ENCODE measurements at places on chromosomes 5 and 9.

DNA sequence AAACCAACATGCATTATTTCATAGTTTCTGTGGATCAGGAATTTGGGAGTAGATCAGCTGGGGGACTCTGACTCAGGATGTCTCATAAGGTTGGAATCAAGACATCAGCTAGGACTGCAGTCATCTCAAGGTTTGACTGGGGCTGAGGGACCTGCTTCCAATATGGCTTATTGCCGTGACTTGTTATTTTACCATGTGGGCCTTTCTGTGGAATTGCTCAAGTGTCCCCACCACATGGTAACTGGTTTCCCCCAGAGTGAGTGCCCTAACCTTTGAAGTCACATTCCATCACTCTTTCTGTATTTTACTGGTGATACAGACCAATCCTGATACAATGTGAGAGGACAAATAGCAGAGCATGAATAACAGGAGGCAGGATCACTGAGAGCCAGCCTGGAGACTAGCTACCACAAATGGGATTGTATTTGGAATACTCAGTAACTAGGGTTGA, 70.2 kb upstream of the ELL2 start:
- no peak for DNase-seq

DNA sequence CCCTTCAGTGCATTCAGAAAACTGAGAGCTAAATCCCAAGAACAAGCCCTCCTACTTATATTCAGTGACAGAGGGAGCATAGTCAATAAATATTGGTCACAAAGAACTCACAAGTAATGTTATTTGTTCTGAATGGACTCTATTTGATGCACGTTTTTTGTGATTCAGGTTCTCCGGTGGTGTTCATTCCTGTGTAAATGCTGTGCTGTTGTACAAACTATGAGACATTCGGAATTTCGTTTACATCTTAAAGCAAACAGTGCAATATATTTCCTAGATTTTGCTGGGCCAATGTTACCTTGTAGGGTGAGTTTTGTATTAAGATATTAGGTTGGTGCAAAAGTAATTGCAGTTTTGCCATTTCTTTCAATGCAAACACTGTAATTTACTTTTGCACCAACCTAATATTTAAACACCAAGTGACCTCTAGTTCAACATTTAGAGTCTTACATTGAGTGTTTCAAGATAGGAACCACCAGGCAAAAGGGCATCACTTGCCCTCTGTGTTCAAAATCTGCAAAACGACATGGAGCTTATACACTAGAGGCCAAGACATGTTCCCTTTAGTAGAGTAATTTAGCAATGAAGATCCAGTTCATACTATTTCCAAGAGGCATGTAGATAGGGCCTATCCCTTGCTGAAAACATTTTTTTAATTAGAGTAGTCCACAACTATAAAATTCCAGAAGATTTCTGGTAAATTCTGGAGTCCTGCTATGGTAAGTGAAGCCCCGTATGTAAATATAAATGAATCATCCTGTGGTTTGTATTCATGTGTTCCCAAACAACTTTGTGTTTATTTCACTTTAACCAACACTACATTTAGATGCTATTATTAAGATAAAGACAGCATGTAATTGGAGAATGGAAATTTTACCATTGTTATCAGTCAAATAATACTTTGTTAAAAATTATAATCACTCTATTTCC, 444.0 kb upstream of the PTGER4 start:
- no peak for DNase-seq

DNA sequence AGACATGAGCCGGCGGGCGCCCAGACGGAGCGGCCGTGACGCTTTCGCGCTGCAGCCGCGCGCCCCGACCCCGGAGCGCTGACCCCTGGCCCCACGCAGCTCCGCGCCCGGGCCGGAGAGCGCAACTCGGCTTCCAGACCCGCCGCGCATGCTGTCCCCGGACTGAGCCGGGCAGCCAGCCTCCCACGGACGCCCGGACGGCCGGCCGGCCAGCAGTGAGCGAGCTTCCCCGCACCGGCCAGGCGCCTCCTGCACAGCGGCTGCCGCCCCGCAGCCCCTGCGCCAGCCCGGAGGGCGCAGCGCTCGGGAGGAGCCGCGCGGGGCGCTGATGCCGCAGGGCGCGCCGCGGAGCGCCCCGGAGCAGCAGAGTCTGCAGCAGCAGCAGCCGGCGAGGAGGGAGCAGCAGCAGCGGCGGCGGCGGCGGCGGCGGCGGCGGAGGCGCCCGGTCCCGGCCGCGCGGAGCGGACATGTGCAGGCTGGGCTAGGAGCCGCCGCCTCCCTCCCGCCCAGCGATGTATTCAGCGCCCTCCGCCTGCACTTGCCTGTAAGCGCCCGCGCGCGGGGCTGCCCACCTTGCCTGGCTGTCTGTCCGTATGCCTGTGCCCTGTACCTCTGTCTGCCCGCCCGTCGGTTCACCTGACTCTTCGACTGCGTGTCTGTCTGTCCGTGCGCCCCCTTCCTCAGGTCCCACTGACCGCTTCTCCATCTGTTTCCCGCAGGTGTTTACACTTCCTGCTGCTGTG, 412 bp downstream of the FGF18 start:
- no peak for DNase-seq

- no peak for DNase-seq
These were observed 198.6 kb downstream of the AGTPBP1 start for GRCh38 chr9:85543196-85543595.

DNA sequence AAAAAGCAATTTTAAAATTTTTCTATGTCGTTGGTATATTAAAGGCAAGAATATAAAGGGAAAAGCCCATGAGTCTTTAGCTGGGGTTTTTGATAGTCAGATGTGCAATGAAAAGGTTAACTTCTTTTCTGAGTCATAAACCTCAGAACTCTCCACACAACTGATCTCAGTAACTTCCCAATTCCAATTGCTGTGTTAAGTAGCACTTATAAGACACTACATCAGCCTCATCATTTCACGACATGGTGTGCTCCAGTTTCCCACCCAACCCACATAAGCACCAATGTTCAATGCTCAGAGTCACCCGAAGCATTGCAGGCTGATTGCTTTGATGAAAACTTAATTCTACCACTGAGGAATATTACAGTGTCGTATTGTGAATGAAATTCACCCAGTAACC, 155.8 kb downstream of the TSSK1B start:
- DNase-seq, result no peak

DNA sequence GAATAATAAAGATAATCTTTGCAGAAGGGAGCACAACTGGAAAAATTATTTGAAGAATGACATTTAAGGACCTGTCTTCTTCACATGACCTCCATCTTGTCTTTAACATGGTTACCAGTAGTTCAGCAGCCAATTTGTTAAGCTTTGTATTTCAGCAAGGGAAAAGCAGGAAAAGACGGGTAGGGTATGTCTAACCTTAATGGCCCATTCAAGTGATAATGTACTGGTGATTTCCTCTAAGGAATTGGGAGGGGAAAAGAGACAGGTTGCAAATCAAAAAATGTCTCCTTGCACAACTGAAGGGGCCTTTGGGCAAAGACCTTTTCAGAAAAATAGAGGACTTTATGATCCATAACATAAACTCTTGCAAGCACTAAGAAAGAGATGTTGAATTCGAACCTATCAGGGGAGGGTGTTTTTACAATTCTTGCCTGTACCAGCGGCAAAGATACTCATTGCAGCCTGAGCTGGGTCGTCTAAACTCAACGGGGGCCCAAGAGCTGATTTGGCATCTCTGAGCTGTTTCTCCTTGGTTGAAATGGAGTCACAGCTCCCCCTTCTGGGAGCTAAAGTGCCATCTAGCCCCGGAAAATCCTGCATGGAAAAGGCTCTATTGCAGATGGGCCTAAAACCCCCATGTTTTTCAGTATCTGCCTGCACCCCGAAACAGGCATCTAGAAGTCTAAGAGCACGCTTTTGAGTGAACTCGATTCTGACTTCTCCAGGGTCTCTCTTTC, 3.8 kb downstream of the BRINP1 start:
- no peak for DNase-seq

DNA sequence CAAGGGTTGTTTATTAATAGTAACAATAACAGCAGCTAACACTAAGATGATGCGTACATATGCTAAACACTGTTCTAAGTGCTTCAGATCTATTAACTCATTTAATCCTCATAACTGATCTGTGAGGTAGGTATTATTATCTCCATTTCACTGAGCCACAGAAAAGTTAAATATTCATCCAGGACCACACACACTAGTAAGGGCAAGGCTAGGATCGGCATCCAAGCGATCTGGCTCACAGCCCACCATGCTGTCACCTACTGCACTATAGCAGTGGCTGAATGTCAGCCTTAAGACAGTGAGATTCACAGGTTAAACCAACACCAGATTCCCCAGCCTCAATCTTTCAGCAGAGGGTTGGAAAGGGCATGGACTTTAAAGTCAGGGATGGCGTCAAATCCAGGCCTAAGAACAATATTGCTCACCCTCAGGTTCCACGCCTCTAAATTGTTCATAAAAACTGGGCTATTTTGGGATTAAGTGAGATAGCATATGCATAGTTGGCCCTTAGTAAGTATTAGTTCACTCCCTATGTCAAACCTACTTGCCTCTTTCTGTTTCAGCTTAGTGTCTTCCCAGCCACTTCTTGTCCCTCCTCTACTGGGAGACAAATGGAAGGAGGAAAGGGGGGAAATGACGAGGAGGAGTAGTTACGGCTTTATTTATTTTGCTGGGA, 150.8 kb downstream of the MAPKAP1 start:
- no peak for DNase-seq

DNA sequence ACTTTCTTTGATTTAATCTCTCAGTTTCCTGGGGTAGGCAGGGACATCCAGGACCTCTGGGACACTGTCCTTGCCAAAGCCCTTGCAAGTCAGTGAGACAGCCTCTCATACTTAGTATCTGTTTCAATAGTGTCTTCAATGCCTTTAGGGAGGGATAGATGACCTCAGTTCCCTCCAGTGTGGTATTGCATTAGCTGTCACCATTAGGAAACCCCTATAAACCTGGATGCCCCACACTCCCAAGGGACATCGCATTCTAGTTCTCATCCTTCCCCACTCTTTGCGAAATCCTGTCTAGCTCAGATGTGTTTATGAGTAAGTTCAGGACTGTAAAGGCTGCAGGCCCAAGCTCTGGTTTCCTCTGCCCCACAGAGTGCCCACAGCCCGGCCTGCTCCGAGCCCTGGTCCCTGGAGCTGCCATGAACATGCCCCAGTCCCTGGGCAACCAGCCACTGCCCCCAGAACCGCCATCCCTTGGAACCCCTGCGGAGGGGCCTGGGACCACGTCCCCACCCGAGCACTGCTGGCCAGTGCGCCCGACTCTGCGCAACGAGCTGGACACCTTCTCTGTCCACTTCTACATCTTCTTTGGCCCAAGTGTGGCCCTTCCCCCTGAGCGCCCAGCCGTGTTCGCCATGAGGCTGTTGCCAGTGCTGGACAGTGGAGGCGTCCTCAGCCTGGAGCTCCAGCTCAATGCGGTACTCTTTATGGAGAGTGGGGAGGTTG, 13.2 kb downstream of the TMEM8B start:
- no peak for DNase-seq

DNA sequence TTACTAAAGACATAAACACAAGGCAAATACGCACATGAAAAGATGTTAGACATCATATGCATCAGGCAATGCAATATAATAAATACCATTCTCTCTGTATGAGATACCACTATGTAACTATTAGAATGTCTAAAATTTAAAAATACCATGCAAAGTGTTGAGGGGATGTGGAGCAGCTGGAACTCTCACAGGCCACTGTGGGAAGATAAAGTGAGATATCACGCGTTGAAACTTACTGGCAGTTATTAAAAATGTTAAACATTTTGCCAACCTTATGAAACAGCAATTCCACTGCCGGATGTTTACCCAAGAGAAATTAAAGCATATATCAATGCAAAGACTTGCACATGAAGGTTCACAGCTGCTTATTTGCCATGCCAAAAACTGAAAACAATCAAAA, 556.7 kb downstream of the LRRC70 start:
- DNase-seq, result no peak

DNA sequence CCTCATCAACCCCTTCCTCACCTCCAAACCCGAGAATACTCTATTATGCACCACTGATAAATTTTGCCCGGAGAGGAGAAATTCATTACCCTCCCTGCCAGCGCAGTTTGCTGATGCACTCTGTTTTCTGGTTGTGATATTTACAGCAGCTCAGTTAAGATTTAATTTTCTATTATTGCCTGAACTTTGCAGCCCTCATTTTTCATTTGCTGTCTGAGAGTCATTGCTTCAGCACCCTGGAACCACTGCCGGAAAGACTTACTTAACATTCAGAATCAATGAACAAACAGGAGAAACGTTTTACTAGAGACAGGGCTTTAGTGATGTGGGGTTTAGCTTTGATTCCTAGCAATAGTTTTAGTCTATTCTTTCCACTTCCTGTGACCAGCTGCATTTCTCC, 56.7 kb upstream of the MAMDC2 start:
- DNase-seq, result no peak

DNA sequence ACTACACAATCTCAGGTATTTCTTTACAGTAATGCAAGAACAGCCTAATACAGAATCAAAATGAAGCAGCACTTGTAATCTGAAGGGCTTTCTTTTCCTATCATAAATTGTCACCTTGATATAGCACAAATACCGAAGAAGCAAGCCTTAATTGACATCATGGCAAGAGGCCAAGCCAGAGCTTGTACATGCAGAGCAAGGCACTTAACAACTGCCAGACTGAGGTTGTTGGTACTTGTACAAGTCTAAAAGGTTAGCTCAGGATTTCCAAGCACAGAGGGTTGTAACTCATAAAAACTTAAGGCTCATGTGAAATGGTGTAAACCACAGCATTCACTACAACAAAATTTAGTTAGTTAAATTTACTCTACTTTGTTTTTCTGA, 158.8 kb upstream of the SPEF2 start:
- DNase-seq, result no peak

DNA sequence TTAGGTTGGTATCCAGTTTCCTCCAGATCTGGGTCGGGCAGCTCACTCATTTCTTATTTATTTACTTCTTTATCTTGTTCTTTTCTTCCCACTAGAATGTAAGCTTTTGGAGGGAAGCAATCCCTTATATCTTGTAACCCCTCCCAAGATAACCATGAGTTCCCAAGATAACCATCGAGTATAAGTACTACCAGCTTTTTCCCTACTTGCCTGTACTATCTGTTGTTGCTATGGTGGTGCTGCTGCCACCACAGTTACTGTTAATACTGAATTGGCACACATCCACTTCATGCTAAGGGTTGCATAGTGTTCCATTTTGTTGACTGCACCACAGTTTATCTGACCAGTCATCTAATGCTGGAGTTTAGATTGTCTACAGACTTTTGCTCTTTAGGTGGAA, 19.9 kb downstream of the NUP214 start:
- no peak for DNase-seq

GRCh38 chr9:81979196-81979595, 9.4 kb upstream of the SPATA31D1 start:
- DNase-seq, result no peak

- DNase-seq, result no peak
These were observed 85.2 kb downstream of the KIAA1958 start for GRCh38 chr9:112571624-112572355.

DNA sequence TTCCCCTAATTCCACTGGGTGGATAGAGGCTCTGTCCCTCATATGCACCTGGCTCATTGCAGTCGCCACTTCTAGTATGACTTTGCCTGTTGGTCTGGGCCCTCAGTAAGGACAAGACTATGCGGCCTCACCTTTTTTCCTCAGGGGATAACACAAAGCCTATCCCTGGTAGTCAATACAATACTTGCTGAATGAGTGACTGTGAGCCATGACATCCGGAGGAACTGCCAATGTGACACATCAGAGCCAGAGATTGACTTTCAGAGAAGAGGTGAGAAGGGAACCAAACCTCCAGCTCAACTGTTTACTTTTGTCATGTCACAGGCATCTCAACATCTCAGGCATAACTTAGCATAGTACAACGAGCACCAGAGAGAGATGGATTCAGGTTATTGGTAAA, 371.3 kb downstream of the DMRT2 start:
- DNase-seq, result no peak

Data from CD4-positive, alpha-beta T cell (primary cell).